ENCODE measurements at places on chromosomes 7 and 10.

DNA sequence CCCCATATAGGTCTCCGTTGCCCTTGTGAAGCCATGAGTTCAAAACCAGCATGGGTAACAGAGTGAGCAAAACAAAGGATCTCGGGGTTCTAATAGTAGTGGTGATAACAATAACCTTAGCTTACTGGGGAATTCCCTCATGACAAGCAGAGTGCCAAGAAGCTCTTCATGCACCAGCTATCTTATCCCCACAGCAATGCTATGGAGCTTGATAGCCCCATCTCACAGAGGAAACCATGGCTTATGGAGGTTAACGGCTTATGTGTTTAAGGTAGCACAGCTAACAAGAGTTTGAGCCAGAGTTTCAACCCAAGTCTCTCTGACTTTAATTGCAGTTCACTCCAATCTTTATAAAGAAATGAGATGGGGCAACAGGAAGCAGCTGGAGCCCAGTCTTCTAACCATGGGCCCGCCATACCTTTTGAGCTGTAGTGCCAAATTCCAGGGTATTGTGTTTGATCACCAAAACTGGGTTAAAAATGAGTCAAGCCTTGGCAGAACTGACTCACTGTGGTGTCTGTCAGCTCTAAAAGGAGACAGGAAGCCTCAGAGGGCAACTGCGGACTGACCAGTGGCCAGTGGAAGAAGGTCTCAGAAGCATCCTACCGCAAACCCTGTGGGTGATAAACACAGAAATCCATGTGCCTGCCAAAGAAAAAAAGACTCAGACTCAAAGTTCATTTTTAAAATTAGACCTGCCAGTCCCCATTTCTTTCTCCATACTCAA lies 16.5 kb upstream of the PLAU start:
- DNase-seq = peak; percentile 72

GRCh38 chr10:26432938-26433337 lies 5.2 kb upstream of the APBB1IP start:
- no peak for DNase-seq

DNA sequence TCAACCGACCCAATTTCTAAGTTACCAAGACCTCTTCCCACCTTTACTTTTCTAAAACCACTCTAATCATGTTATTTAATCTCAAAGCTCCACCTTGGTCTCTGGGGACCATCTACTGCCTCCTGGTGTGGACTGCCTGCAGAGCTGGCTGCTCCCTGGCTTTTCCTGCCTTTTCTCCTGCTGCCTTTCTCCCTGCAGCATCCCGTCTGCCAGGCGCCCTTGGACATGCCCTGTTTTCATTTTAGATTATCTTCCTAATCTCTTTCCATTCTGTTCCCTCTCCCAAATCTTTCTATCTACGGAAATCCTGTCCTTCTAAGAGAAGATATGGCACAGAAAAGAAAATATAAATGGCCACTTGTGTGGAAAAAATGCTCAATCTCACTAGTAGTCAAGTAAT lies 23.1 kb downstream of the TCAF1 start:
- DNase-seq = no peak

- DNase-seq = no peak
Measured at GRCh38 chr7:34282271-34282670, 375.7 kb upstream of the NPSR1 start.

DNA sequence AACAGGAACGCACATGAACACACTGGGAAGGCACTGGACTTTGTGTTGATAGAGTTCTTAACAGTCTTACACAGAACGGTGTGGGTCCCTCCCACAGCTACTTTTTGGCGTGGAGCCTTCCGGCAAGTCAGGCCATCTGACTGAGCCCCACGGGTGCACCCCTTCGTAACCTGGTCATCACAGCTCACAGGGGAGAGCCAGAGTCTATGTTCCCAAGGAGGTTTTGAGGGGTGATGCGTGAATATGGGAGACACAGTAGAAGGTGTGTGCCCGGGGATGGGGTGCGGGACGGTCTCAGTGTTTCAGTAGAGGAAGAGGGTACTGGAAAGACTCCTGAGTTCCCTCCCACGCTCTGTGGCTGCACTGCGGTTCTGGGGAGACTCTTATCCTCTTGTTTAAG lies 291.7 kb downstream of the DNAJB6 start:
- DNase-seq = no peak

GRCh38 chr7:159031750-159032149 lies 112.9 kb downstream of the VIPR2 start:
- no peak for DNase-seq

DNA sequence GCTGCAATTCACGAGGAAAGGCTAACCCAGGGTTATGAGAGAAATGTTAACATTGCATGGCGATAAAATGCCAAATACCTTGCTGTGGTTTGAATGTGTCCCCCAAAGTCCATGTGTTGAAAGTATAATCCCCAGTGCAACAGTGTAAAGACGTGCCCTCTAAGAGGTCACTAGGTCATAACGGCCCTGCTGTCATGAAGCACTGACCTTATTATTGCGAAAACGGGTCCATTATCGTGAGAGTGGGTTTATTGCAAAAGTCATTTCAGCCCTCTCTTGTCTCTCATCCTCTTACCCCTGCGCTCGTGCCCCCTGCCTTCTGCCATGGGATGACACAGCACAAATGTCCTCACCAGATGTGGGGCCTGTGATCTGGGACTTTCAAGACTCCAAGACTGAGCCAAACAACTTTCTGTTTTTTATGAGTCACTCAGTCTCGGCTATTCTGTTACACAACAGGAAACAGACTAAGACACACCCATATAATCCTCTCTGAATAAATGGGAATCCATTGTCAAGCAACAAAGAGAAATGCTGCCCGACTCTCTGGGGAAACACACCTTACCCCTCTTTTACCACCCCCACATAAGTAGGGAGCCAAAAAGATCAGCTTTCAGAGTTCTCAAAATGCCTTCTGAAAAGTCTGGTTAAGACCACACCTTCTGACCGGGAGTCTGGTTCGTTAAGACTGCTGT lies 73.1 kb upstream of the UCN3 start:
- peak; percentile 34 for DNase-seq

DNA sequence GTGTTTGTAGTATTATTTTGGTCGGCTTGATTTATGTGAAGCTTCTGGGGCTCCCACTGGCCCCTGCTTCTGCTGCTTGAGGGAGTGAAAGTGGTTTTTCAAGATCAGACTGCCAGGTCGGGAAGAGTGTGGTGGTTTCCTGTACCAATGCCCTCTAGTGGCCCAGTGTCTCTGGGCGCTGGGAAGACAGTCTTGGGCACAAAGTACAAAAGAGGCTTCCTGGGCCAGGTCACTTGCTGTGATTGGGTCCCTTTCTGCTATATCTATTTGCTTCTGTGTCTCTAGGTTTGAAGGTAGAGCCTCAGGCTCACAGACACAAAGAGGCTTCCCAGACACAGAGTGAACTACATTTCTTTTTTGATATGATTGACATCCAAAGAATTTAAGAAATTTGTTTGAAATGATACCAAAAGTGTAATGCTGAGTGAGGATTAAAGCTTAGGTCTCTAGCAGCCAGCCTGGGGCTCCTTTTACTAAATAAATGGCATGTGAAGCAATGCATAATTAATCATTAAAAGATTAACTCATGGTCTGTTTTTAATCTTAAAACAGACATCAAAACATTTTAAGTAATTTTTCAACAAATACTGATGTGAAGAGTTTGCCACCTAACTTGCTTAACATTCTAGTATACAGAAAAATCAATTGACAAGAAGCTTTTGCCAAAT lies 36.3 kb downstream of the ABCB1 start:
- no peak for DNase-seq

DNA sequence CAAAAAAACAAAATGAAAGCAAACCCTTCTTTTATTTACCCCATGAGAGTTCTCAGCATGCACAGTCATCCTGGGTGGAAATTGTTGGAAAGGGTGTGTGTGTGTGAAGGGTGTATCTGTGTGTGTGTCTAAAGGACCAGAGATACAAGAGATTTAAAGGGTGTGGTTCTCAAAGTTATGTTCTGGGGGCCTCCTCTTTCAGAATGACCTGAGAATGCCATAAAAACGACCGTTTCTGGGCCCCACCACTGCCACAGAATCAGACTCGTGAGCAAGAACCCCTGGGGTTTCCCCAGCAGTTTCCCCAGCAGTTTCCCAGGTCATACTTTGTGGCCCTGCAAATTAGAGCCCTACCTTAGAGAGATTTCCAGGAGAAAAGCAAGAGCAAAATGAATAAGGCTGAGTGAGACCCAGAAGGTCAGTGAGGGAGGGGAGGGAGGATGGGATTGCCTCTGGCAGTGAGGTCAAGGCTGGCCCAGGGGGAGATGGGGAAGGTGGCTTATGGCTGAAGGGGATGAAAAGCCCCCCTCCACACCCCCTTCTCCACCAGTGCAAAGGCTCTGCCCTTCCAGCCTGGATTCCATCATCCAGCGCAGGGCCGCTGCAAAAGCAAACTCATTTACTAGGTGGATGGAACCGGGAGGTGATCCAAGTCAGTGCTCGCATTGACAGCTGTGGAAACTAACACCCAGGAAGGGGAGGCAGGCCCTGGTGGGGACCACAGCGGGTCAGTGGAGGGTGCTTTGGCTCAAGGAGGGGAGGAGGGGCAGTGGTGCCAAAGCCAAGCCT lies 10.2 kb downstream of the PYROXD2 start:
- peak; percentile 27 for DNase-seq

- DNase-seq = no peak
Measured at GRCh38 chr10:12417331-12417730, 68.0 kb downstream of the CAMK1D start.

DNA sequence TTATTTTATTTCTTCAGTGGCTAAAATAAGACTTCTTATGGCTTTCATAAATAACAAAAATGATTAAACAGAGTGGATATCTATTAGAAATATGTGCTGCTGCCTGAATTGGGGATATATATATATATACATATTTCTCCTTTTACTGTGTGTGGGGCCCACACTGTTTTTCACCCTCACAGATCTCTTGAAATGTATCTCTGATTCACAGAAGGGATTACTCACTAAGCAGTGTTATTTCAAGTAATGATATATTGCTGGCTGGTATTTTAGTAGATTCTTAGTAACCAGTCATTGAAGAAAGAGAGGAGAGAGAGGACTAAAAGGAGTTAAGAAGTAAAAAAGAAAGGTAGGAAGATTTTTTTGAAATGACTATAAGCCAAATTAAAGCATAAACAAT lies 308.6 kb upstream of the NRP1 start:
- DNase-seq = peak; percentile 27

- DNase-seq = no peak
Measured at GRCh38 chr7:17687361-17687760, 252.9 kb downstream of the SNX13 start.

GRCh38 chr10:49502358-49502757 lies 36.6 kb downstream of the ERCC6 start:
- DNase-seq = no peak

GRCh38 chr7:111730476-111731300 lies 168.4 kb upstream of the IMMP2L start:
- peak; percentile 34 for DNase-seq

GRCh38 chr10:96699613-96700012 lies 20.7 kb downstream of the PIK3AP1 start:
- no peak for DNase-seq
